Right forelimb (tissue), 1 donor: ENCODE measurements at places on chromosomes 4 and X.

DNA sequence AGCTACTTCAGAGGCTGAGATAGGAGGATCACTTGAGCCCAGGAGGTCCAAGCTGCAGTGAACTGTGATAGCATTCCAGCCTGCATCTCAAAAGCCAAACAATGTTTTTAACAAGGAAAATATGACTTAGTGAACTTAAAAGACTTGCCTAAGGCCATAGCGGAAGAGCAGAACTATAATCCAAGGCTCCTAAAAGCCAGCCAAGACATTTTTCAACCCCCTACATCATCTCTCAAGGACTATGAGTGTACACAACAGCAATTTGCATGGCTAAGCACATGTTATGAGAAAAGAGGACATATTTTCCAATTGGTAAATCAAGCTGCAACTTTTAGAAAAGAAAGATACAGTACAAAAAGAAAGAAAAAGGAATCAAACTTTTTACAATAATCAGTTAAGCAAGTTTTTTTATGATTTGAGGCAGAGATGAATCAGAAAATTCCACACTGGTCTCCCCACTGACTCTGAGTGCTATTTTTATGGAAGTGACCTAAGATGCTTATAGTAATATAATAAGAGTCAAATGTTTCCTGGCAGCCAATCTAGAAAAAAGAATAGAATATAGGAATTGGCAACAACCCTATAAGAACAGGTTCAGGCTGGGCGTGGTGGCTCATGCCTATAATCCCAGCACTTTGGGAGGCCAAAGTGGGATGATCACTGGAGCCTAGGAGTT is 9.8 kb upstream of the ACOT9 start:
- no peak for DNase-seq

DNA sequence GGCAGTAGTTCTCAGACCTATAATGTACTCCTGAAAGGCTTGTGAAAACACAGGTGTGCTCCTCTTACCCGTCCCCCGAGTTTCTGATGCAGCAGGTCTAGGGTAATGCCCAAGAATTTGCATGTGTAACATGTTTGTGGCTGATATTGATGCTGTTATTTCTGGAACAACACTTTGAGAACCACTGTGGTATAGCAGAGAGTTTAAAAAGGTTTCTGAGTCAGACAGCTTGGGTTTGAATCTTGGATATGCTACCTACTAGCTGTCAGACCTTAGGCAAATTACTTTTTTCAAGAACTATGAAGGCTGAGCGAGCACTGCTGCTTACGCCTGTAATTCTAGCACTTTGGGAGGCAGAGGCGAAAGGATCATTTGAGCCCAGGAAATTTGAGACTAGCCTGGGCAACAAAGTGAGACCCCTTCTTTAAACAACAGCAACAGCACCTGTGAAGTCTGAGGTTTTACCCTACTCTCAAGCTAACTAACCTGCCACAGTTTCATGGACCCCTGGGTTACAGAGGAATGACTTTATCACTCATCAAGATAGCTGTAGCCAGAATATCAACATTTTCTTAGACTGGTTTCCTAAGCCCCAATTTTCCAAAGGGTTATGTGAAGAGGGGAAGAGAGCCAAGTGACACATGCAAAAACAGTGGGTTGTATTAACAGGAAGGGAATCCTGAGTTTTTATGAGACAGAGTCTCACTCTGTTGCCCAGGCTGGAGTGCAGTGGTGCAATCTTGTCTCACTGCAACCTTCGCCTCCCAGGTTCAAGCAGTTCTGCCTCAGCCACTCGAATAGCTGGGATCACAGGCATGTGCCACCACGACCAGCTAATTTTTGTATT is 5.1 kb downstream of the AFF1 start:
- DNase-seq: no peak

DNA sequence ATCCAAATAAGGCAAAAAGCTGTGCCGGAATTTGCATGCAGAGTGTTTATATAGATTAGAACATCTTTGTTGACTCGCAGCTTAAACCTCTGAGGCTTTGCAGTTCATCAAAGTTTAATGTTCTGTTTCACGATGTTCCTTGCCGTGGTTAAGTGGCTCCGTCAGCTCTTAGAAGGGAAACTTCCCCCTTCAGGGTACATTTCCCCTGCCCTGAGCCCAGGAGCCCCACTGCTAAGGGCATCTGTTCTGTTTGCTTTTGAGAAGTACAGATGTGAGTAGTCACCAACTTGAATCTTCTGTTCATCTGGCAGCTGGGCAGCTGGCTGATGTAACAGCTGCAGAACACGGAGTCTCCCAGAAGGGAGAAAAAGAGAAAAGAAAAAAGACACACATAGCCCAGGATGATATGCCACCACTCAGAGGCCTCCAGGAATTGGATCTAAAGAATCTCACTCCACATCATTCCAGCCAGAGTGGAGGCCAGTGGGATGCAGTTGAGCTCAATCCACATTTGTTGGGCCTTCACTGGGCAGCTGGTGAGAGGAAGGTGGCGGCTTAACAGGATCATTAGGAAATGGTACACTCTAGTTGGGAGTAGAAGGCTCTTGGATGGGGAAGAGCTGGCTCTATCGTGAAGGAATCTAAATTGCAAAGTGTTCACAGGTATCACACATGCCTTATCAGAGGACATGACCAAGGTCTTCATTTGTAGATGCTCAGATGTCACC is 178.7 kb upstream of the RBPJ start:
- no peak for DNase-seq

DNA sequence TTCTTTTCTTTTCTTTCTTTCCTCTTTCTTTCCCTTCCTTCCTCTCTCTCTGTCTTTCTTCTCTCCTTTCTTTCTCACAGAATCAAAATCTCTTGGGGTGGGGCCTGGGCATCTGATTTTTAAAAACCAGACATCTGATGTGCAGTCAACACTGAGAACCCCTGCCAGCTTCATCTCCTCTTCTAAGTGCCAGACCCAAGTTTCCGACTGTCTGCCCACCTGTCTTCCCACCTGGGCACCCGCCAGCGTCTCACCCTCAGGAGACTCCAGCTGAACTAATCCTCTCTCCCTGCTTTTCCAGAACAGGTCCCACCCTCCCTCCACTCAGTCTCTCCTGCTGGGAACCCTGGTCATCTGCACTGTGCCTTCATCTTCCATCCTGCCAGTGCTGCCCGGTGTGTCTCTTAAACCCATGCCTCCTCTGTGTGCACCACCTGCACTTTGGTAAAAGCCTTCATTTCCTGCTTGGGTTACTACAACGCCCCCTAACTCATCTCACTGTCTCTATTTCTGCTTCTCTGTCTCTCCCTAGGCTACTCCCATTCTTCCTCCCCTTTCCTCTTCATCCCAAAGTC is 2.8 kb downstream of the SOD3 start:
- no peak for DNase-seq

DNA sequence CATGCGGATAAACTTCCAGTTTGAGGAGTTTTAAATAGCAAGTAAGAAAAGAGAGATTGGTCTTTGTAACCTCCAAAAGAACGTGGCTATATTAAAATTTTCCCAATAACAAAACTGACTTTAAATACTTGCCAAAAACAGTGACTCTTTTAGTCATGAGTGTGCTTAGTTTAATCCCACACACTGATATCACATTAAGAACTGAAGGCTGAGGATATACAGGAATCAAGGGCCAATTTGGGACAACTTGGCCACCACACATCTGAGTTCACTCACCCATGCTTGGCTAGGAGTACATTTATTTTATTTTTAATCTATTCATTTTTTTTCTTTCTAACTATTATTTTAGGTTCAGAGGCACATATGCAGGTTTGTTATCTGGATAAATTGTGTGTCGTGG is 110.2 kb downstream of the APBB2 start:
- DNase-seq: no peak

- no peak for DNase-seq
Measured at GRCh38 chr4:18803781-18804180, 782.2 kb upstream of the LCORL start.
